Liver (tissue), 10 donors: ENCODE measurements at places on chromosomes 11 and 22.

DNA sequence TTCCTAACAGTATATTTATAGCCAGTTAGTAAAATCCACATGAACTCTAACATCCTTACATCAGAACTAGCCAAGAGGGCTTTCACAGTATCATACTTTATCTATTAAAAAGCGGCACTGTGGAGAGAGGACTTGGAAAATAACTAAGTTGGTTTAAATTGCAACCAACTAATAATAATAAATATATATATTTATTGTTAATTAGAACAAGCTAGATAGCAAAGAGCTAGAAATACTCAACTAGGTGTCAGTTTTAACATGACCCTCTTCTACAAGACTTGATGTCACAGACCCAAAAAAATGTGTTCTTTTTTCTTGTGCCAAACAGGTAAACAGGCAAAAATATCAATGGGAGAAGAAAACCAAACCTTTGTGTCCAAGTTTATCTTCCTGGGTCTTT, at the start of gene OR2D3:
OR2D3 (plus strand) TSS at position 301 of the 400 bp plus-strand sequence; CDS start at position 301, 0 bp downstream.
- DNase-seq = no peak

DNA sequence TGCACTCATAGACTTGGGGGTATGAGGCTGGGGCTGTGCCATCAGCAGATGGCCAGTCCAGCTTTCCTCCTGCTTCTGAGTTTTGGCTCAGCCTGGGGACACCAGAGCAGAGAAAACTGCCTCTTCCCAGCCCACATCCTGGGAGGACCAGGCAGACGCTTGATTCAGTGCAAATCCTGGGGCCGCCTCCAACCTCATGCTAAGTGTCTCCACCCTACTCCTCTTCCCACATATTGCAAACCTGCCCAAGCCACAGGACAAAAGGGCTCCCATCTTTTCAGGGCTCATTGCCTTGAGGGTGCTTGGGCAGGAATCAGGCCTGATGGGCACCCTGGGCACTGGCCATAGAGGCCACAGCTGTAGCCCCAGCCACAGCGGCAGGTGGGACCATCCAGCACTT, 79.7 kb upstream of the SHANK2 start:
- no peak for DNase-seq

DNA sequence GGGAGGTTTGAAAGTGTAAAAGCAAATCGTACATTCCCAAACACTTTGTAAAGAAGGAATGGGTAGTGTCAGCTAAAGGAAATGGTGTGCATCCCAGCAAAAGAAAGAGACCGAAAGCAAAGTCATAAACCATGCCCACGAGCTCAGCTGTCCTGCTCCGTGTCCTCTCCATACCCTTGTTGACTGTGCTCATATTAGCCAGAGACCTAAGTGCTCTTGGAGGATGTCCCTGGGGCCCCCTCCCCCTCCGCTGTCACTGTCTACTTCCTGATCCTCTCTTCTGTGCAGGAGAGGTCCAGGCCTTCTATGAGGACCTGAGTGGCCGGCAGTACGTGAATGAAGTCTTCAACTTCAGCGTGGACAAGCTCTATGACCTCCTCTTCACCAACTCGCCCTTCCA, 46.1 kb downstream of the SCN3B start:
- DNase-seq = no peak

DNA sequence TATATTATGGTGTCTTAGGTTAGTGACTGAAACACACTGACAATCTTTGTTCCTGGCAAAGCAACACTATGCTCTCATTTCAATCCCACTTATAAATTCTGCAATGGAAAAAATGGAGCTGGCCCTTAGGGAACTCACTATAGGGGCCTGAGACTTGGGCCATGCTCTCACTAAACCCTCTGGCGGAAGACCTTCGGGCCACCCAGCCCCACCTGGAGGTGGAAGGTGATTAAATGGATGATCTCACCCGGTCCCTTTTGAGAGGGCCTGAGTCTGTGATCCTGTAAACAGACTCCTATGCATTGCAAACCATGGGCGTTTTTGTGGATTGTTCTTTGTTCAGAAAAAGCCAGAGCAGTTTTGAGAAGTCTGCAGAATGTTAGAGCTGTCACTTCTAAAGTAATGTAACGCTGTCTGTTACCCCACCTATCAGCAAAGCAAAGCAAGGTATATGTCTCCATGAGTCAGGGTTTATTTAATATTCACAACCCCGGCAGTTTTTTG, 17.0 kb upstream of the CDON start:
- DNase-seq = no peak

DNA sequence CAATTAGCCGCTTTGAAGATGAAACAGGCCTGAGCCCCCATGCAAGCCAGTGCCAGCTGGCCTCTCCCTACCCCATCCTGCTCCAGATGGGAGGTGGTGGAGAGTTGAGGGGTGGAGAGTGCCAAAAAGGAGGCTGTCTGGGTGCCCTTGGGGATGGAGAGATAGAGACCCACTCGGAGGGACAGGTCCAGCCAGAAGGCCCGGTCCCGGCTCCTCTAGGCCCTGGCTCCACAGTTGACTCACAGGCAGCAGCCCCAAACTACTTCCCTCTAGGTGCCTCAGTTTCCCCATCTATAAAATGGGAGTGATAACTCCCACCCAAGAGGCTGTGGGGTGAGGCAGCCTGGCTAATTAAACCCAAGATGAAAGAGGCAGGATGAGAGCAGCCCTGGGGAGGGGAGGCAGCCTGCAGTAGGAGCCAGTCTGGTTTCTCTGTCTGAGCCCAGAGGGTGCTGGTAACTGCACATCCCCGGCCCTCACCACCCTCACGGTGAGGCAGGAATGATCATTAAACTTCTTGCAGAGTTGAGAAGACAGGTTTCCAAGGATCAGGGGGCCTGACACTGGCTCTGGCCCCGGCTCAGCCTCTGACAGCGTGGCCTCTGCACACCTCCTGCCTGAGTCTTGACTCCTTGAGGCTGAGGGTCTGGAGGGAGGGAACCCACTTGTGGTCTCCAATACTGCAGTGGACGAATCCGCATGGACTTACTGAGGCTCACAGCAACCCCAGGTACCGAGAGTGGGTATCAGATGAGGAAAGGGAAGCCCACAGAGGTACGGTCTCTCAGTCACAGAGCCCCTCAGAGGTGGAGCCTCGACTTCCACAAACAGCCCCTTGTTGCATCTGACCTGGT, 1.4 kb upstream of the AP5B1 start:
- no peak for DNase-seq

DNA sequence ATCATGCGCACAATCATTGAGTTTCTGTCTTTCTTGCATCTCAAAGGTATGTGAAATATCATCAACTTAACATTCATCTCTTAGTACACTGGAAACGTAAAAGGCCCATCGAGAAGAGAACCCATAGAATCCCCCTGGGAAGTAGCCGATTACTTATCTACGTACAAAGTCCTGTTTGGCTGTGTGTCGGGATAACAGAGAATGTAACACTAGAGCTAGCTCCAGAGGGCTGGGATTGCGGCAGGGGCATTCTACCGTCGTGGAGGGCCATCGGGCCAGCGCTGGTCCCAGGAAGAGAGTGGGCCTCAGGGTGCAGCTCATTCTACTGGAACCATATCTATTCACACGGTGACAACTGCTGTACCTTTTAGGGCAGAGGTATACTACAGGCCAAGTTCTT, 4.5 kb downstream of the GAL start:
- DNase-seq = no peak

DNA sequence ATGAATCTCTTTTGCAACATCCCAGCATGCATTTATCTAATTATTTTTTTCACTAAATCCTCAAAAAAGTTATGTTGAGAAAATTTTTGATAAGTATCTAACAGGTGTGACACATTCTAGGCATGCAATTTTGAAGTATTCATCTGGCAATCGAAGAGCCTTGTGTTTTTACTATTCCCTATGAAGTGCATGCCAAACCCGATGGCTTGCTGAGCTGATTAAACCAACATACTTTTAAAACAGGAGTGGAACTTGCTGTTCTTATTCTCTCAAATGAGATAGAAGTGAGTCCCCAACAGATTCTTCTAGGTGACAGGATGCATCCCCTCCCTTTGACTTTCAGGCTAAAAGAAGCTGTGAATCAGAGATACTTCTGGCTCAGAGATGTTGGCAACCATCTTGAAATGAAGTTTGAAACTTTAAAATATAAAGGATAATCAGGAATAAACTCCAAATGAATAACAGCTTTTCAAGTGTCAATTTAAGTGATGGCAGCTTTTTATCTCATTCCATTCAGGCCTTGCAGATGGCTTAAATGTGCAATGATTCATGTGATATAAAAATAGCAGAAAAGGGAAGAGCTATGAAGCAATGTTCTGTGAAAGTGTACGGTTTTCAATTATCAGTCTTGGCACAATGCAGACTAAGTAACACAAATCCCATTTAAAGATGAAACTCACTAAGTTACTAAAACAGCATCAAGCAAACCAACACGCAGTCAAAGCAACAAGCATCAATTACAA, 67.7 kb downstream of the APOL5 start:
- DNase-seq = no peak

GRCh38 chr11:113193946-113194345, 120.4 kb upstream of the TTC12 start:
- no peak for DNase-seq
